Endodermal cell (in vitro differentiated cells): ENCODE measurements at places on chromosomes 11 and 22. TPM values are rescaled to one million over a fixed set of nuclear protein-coding genes. Genes with fewer than 3 reads are reported as not detected.

GRCh38 chr22:21624880-21625791, 4.7 kb downstream of the YDJC start:
- no peaks in the 10 kb centered on the region for H3K4me1 ChIP-seq
- H3K27ac ChIP-seq, result no peak overlapping the region
- H3K36me3 ChIP-seq, result peaks cover 46% of the 10 kb centered on the region
- no peaks in the 10 kb centered on the region for H3K27me3 ChIP-seq

- H3K4me3 ChIP-seq, result no peak overlapping the region
- H3K27me3 ChIP-seq, result no peaks in the 10 kb centered on the region
- no peak for DNase-seq
- H3K27ac ChIP-seq, result no peak overlapping the region
- peaks cover 13% of the 10 kb centered on the region for H3K4me1 ChIP-seq
- no peaks in the 10 kb centered on the region for H3K36me3 ChIP-seq
These were observed 82.3 kb upstream of the EED start for GRCh38 chr11:86162239-86162638.

Gene SEC14L2
- total RNA-seq, result 17.5 and 19.1 TPM in 2 replicates

DNA sequence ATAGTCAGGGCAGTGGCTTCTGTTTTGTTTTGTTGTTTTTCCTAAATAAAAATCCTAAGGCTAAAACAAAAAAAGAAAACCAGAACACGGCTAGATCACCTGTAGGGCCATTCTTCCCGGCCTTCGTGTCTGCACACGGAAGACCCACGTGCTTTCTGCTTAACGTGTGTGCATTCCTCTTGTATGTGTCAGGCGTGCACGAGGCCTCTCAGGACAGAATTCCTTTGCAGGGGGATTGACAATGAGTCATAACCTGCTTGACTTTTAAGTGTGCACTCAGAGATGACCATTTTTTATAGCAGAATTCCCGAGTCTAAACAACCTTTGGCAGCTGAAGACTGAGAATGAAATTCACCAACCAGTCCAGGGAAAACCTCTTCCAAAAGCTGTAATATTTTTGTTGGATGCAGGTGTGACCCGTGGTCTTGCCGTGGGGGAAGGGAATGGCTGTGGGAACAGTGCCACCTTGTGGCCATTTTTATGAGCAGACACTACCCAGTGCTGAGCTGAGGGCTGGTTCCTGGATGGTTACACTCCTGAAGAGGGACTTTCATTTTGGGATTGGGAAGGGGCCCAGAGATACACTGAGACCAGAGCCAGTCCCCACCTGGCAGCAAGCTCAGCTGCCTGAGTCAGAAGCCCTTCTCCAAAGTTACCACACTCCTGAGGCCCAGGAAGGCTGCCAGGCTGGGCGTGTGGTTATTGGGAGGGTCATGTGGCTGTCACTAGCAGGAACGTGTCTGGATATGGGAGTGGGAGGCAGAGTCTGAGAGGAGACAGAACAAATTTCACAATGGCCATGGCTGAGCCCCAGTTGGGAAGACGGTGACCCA, 35.7 kb upstream of the DKK3 start:
- DNase-seq, result peak; percentile 91
- H3K27me3 ChIP-seq, result no peaks in the 10 kb centered on the region
- H3K4me3 ChIP-seq, result no peak overlapping the region
- H3K4me1 ChIP-seq, result no peaks in the 10 kb centered on the region
- H3K36me3 ChIP-seq, result no peaks in the 10 kb centered on the region

DNA sequence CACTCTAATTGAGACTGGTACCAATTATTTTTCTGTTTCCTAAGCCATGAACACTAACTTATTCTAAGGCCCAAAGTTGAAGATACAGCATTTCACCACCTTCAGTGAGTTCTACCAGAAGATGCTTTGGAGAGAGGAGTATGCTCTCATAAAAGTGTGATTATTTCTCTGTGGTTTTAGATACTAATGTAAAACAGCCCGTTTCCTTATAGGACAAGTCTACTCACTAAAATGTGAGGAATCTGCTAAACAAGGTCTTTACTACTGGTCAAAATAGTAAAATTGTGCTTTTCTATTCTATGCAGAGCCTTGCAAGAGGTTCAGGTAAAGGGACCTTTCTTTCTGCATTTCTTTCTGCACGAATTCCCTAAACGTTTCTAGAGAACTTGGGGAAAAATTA, 2.4 kb downstream of the LGR4 start:
- H3K4me1 ChIP-seq, result peaks cover 12% of the 10 kb centered on the region
- H3K27ac ChIP-seq, result no peak overlapping the region
- H3K36me3 ChIP-seq, result no peaks in the 10 kb centered on the region
- no peaks in the 10 kb centered on the region for H3K27me3 ChIP-seq

- DNase-seq, result peak; percentile 51
- H3K4me3 ChIP-seq, result peak overlapping the region; percentile 89
- peaks cover under 1% of the 10 kb centered on the region for H3K36me3 ChIP-seq
These were observed 115.9 kb upstream of the GRK3 start for GRCh38 chr22:25448435-25449051.

Gene TIRAP
- 7.9 to 11.4 TPM (median 11.1 TPM) in 3 replicates for total RNA-seq

Gene CCND1
- total RNA-seq, result 203 and 214 TPM in 2 replicates

DNA sequence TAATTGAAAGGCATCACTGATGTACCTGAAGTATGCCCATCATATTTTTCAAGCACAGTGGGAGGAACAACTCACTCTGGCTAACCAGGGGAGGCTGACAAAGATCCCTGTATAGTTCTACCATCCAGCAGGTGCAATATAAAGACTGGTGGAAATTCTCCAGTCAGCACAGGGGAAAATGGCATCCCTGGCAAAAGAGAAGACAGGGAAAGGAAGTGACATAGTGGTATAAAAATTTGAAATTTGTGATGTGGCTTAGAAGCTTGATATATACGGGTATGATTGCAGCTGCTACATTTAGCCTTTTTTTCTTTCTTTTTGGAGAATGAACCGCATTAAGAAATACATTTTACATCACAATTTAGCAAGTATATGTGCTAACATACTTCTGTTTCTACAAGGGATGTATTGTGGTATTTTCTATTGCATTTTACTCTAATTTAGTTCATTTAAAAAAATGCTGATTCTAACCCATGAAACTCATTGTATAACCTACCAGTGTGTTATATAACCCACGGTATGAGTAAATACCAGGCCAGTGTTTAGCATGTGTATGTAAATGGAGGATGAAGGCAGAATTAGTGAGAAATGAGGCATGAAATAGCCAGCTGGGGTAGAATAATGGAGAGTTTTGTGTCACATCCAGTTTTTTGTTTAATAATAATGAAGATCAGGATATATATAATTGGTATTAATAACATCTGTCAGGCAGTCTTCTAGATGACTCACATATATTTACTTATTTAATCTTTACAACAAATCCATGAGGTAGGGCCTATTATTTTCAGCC, 186.1 kb downstream of the ARHGAP42 start:
- peaks cover 15% of the 10 kb centered on the region for H3K36me3 ChIP-seq
- no peaks in the 10 kb centered on the region for H3K27me3 ChIP-seq
- H3K4me1 ChIP-seq, result peaks cover 15% of the 10 kb centered on the region
- H3K27ac ChIP-seq, result no peak overlapping the region
- no peak for DNase-seq

Gene TEX54
- total RNA-seq, result not detected in 2 replicates
